Fibroblast of villous mesenchyme (primary cell): ENCODE measurements at places on chromosomes 13 and 19.

DNA sequence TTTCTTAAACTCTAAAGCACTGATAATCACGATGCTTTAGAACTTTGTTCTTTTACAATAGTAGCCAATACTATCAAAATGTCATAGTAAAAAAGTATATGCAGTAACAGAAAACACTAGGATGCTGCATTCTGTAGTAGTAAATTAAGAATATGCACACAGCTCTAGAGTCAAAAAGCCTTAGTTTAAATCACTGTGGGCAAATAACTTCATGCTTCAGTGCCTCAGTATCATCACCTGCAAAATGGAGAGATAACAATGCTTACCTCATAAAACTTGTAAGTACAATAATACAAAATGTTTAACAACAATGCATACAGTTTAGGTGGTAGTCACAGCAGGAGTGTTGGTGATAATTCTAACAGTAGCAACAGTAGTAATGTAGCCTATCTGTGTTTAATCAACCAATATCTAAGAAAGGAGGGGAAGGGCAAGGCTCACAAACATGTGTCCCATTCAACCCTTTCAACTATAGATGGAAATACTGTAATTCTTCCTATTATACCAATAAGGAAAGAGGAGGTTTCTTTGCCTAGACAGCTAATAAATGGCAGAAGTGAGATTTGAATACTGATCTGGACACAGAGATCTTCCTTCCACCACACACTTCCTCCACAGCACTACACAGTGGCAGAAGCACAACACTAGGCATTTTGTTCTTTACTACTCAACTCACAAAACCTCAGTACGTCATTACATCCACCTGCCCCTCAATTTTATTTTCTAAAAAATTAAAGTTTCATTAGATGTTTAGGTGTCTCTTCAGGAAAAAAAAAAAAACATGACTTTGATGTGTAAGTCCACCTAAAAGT is 4.6 kb downstream of the RBM26 start:
- no peak for DNase-seq

DNA sequence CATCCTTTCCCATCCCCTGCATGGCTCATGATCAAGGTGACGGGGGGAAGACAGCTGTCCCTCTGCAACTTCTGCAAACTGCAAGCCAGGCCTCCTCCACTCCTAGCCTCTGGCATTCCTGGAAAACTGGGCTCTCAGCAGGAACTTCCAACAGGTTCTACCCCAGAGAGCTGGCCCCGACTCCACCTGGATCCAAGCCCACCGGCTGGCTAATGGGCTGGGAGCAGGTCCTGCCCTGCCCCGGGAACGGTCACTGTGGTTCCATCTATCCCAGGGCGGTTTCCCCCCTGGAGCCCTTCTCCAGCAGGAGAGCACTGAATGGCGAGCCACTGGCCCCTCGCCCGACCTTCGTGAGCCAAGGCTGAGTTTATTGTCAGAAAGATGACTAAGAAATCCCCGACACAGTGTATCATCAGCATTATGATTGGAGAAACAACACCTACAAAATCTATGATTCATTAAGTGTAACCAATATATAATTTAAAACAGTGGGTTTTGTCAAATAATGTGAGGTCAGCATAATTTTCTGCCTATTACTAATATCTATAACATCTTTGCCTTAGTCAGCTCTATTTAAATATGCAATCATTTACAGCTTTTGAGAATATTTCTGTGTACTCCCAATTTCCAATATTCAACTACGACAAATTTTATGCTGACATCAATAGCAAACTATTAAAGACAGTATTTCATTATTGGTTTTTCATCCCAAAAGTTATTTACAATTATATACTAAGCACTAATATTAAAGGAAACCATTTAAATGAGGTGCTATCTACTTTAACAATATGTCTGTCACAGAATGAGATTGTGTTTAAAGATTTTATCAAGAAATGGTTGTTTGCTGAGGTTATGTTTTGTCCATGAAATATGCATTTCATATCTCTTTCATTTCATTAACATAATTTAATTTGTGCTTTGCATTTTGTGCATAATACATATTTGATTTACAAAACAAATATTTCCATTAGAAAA is 133.0 kb downstream of the URI1 start:
- no peak for DNase-seq

- no peak for DNase-seq
These were observed 383.0 kb downstream of the SLITRK1 start for GRCh38 chr13:83499286-83499685.

DNA sequence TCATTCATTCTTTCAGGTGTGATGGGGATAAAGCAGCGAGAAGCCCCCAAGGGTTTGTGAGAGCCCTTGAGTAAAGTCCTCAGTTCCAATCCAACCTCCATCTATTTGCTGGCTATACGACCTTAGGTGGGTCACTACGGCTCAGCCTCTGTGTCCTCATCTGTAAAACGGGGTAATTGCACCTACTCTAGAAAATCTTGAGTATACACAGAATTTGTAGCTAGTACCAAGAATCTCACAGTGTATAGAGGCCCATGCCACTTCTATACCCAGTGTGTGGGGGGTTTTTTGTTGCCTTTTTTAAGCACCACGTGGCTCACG is 406 bp upstream of the DNMT1 start:
- no peak for DNase-seq

DNA sequence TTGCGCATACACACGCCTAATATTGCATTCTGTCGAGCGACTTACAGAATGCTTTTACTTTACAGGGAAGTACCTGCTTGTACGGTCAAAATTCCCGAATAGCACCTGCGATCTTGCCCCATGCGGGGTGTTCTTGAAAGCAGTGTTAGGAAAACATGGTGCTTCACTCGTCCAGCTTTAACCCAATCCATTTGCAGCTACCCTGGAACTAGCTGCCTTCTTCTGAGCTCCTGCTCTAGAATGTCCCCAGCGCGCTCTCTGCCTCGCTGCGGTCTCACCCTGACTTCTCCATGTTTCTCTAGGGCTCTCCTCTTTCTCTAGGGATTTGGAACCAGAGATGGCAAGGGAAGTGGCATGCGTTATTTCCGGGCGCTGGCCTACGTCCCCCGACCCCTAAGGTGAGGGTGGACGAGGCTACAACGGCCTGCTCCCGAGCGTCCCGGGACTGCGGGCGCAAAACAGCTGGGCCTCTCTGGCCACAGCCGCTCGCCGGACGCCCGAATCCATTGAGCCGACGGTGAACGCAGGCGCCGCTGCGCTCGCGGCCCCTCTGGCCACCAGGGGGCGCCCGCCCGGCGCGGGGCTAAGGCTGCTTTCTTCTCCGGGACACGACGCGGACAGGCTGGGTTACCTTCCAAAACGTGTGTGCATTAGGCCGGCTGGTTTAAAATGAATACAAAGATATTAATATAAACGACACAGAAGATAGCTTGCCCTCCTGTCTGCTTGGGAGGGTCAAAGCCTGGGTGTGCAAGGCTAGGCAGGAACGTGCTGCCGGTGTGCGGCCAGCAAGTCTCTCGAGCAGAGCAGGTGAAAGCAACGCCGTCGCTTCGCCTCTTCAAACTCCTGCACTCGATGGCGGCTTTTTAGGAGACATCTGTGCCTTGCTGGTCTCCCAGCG is 1.8 kb upstream of the SPRY2 start:
- DNase-seq: peak; percentile 78

DNA sequence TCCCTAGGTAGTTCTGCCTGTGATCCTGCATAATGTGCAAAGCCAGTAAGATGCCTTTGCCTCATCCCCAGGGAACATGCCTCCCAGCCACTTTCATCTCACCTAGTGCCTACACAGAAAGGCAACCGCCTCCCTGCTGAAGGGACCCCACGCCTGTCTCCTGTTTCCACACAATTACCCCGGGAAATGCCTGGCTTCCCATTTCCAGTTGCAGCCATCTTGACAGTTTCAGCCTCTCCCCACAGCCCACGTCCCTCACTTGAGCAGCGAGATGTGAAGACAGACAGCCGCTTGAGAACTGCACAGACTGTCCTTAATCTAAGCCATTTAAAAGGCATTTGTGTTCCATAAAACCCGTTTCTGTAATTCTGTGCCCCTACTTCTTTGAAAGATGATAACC is 4.7 kb upstream of the UQCRFS1 start:
- no peak for DNase-seq

GRCh38 chr19:33464733-33465115 is 56.9 kb downstream of the PEPD start:
- DNase-seq: no peak

DNA sequence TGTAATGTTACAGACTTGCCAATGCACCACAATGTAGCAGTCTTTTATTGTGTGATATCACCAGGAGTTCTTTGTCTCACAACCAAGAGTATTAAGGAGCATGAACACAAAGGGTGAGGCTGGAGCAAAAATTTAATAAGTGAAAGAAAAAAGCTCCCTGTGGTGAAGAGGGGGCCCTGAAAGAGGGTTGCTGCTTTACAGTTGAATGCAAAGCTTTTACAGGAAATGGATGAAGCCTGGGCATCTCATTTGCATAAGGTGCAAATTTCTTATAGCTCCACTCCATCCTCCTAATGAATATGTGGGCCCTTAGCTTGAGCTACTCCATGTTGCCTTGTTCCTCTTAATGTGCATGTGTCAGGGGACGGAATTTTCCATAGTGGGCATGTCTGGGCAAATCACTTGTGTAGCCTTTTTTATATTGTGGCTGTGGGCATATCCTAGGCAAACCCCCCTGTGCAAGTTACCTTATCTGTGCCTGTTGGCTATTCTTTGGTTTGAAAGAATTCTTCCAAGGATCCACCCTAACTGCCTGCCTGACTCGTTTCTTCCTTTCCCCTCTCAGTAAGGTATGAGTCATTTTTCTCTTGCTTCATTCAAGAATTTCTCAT is 45.3 kb upstream of the TRPC4 start:
- no peak for DNase-seq

DNA sequence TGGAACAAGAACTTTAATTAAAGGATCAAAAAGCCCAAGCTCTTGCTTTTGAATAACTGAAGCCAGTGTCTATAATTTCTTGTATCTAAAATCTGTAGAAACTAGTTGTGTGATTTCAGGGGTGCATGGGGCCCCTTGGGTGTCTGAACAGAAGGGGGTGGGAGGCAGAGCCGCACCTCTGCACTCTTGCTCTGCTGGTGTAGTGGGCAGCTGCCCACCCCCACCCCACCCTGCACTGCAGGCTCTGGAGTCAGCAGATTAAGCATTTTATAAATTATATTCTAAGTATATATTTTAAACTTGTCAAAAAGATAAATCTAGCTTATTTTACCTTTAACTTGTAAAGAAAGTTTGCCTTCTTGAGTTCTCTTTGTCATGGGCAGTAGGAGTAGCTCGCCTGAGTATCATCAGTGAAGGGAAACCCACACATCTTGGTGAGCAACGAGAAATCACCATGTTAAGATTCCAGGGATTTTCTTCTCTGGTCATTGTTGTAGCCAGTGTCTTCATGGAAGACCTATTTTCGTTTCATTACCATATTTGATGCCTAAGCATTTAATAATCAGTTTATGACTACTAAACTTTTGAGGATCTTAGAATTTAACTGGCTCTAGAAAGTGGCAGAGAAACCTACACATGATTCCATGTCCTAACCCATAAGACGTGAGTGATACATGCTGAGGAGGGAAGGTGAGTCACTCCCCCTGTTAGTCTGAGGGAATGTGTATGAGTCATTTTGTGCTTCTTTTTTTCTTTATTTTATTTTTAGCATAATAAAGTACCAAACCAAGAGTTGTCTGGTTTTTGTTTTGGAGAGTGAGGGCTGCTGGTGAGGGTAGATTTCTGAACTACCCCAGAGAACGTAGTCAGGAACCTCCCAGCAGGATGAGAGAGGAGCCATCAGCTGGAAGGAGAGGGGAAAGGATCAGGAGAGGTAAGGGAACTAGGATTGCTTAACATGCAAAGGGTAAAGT is 7.7 kb downstream of the UBE2L5 start:
- DNase-seq: peak; percentile 82

- no peak for DNase-seq
These were observed 38.4 kb upstream of the ZNF726 start for GRCh38 chr19:23876261-23876660.

GRCh38 chr19:51272183-51272810 is 21.4 kb downstream of the SIGLECL1 start:
- DNase-seq: no peak

GRCh38 chr13:55000844-55001243 is 1972.2 kb downstream of the OLFM4 start:
- DNase-seq: no peak

DNA sequence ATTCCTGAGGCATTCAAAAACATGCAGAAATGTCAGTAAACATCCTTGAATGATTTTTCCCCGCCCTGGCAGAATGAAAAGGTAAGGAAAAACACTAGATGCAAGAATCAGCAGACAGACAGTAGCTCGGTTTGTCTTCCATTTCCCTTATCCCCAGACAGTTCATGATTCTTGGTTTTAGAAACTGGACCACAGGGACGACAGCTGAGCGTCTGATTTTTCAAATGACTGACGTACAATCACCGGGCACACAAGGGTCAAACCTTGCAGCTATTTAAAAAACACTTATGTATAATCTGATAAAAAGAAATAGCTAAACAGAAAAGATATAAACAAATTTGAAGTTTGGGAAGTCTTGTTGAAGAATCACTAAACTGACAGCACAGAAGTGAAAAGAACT is 47.1 kb downstream of the DCLK1 start:
- DNase-seq: no peak

DNA sequence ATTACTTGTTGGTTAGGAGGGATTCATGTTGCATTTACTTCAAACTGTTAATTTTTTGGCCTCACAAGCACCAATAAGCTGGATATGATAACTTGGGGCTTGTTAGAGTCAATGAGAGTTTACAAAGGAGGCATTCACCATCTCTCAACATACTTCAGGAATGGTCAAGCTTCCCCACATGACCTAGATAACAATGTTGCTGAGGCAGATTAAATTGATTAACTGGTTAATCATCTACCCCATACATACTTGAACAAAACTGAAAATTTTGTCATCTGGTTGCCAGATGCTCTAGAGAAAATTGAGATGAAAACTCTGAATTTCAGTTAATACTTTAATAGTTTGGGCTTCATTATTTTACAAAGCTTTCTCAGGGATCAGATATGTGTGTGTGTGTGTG is 43.0 kb upstream of the UBL3 start:
- DNase-seq: no peak

DNA sequence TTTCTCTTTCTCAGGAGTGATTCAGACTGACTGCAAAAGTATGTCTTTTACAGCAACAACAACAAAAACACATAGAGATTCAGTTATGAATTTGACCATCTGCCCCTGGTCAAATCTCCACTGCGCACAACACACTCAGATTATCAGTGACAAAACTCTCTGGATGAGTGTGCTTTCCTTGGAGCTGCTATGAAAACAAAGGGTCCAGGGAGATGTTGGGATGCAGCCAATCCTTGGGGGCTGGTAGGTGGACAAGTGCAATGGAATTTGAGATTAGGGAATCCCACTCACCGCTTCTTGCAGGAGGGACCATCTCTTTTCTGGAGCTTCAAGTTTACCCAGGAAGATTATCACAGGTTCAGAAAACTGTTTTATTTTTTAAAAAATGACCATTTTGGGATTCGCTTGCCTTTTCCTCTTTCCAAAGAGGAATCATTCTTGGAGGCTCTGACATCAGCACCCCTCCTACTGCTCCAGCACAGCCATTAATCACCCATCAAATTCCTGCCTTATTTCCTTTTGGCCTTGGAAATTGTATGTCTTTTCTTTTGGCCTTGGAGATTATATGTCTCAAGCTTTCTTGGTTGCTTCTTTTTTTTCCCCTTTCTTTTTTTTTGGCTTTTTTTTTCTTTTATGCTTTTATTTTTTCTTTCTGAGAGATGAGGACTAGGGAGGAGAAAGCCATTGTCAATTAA is 311.8 kb downstream of the TSHZ3 start:
- DNase-seq: no peak

GRCh38 chr13:90238413-90238812 is 1109.1 kb upstream of the MIR17HG start:
- peak; percentile 5 for DNase-seq

- peak; percentile 23 for DNase-seq
These were observed 28.7 kb downstream of the COMP start for GRCh38 chr19:18762125-18763023.
